ENCODE measurements at places on chromosomes 3 and 15. TPM values are rescaled to one million over a fixed set of nuclear protein-coding genes. Genes with fewer than 3 reads are reported as not detected.

Gene RCCD1
- total RNA-seq = 11.0 TPM

Gene NLGN1
- total RNA-seq = 8.7 TPM

Gene MAP2K5
- total RNA-seq = 4.4 TPM

Gene RAB27A
- total RNA-seq = 9.0 TPM

Gene BUB1B
- 2.4 TPM for total RNA-seq
